ENCODE measurements at places on chromosomes 1 and 21.

DNA sequence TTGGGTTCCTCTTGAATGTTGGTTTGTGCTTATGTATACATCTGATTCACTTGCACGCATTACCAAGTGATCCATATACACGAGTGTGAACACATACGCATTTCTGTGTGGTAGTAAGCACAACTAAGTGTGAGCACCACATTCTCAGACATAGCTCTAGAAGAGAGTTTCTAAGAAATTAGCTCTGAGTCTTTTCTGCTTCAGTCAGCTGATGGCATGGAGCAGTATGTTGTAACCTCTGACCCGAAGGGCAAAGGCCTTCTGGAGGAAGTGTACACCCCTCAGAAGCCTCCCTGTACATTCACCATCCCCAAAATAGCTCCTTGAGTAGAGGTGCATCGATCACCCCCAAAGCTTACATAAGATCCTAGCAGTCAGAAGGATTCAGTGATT is 183.7 kb downstream of the KIF26B start:
- no peak for DNase-seq

GRCh38 chr21:38619992-38620479 is 121.8 kb upstream of the ERG start:
- DNase-seq, result no peak

DNA sequence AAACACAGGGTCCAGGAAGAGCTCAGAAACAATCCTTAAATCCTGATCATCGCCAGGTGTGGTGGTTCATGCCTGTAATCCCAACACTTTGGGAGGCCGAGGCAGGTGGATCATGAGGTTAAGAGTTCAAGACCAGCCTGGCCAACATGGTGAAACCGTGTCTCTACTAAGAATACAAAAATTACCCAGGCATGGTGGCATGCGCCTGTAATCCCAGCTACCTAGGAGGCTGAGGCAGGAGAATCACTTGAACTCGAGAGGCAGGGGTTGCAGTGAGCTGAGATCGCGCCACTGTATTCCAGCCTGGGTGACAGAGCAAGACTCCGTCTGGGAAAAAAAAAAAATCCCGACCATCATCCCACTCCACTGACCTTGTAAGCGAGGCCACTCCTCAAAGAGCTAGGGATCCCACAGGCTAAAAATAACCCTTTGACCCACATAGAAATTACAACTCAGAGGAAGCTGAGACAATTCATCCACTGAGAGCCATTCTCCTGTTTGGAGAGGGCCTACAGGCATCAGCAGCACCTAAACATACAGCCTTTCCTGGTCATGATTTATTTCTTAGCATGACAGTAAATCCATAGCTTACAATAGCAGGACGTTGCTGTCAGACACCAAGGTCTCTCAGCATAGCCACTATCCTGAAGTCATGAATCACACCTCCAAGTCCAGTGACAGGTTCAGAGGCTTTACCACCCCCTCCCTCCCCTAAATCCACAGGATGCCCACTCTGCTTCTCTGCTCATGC is 66.7 kb downstream of the TGFBR3 start:
- DNase-seq, result no peak

DNA sequence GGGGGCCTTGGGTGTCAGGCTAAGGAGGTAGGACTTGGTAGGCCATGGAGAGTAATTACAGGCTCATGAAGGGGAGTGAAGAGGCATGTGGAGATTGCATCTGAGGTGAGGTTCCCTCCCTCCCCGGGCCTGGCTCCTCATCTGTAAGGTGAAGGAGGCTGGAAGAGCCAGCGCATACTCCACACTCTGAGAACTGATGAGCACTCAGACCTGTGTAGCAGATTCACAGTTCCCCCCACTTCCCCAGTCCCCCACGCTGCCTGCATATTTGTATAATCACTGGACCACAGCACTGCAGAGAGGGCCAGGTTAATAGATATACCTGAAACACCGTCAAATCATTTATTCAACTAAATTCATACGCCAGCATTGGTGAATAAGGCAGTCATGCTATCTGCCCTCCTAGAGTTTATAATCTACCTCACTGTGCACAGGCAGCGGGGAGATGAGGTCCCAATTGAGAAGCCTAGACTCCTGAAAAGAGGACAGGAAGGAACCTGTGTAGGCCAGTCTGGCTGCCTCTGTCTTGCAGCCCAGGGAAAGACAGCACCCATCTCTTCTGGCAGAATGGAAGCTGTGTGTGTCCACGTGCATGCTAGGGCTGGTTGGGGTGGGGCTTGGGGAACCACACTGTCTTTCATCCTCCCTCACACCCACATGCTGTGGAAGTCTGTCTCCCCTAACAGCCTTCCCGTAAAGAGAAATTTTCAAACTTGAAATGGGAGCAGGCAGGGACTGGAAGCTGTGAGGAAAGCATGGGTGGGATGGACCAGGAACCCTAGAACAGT is 110.6 kb upstream of the ATP1A1 start:
- DNase-seq, result no peak

GRCh38 chr1:67632356-67632755 is 52.6 kb upstream of the GADD45A start:
- DNase-seq, result no peak

DNA sequence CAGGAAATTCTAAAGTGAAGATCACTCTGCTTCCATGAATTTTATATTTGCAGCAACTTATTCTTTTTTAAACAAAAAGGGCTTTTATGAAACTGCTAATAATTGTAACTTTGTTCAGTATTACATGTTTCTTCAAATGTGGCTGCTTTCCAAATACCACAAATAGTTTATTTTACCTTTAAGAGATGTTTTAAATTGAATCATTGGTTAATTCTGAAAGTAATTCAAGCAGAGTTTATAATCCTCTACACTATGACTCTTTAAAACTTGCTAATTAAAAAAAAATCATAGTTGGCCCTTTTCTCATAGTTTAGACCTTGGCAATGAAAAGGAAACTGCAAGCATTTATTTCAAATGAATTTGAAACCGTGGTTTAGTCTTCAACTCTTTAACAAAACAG is 59.6 kb downstream of the SDCCAG8 start:
- no peak for DNase-seq

DNA sequence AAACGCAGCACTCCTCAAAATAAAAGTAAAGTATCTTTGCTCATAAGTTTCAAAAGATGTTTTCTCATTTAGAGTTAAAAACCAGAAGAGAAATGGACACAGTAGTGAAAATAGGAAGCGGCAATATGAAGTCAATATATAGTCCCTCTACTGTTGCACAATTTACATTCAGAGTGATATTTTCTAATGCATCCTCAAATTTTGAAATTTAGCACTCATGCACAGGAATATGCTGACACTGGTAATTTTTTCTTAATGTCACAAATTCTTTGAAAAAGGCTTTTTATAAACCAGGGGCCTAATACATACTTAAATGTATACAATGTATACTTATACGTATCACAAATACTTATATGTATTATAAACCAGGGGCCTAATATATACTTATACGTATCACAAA is 19.5 kb downstream of the ST7L start:
- no peak for DNase-seq

GRCh38 chr1:208111646-208112190 is 132.5 kb downstream of the PLXNA2 start:
- DNase-seq, result no peak

DNA sequence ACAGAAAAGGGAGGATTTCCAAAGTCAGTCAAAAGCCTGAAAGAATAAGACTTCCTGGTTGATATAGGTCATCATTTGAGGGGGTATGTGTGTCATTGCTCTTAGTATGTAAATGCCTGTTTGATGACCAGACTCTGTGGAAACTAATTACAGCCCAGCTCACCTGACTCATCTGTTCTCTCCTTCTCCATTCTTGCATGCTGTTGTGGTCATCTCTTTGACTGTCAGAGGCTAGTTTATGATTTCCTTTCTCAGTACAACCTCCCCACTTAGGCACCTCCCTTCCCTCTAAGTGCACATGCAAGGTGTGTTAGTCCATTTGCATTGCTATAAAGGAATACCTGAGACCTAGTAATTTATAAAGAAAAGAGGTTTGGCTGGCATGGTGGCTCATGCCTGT is 2.4 kb upstream of the C1orf116 start:
- no peak for DNase-seq

- no peak for DNase-seq
Measured at GRCh38 chr1:9589144-9589718, 520 bp downstream of the TMEM201 start.

DNA sequence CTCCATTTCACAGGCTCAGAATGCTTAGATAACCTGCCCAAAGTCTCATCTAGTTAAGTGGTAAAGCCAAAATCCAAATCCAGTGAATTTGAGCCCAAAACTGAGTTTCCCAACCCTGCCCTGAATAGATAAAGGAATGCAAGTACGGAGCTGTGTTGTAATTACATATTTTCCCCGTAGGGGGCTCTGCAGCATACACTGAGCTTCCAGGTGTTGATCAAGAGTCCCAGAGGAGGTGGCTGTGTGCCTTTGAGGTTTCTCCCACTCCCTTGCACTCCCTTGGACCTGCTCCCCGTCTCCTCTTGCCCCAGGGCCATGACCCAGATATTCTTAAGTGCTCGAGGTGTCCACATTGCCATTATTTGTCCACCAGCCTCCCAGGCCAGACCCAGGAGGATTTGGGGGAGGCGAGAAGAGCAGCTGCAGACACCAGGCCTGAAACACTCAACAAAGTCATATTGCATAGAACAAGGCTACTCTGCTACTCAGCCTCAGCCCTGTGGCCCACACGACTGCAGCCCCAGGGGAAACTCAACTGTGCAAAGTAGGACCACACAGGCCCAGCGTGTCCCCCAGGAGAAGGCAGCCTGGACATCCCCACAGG is 18.4 kb upstream of the LY9 start:
- no peak for DNase-seq

DNA sequence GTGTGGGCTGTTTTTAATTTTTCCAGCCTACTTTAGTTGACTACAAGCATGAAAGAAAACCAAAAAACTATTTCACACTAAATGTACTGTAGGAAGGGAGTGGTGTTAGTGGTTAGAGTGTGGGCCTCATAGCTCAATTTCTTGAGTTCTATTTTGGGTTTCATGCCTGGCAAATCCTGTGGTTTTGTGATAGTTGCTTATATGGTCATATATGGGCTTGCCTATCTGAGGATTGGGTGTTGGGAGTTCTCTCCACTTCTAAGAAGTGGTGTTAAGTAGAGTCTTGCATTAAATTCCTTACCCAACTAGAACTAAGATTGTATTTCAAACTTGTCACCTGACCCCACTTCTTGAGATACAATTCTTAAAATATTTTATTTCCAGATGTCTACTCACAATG is 37.8 kb upstream of the COL11A1 start:
- no peak for DNase-seq

DNA sequence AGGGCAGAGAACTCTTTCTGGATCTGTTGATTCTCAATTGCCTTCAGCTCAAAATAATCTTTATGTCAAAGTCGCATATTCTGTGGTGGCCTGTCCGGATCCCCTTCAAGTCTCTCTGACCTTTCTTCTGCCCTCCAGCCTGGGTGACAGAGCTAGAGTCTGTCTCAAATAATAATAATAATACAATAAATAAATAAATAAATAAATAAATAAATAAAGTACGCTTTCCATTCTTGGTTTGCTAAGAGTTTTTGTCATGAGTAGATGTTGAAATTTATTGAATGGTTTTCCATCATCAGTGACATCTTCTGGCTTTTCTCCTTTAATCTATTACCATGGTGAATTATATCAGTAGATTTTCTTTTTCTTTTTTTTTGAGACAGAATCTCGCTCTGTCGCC is 30.7 kb downstream of the ERRFI1 start:
- DNase-seq, result no peak

DNA sequence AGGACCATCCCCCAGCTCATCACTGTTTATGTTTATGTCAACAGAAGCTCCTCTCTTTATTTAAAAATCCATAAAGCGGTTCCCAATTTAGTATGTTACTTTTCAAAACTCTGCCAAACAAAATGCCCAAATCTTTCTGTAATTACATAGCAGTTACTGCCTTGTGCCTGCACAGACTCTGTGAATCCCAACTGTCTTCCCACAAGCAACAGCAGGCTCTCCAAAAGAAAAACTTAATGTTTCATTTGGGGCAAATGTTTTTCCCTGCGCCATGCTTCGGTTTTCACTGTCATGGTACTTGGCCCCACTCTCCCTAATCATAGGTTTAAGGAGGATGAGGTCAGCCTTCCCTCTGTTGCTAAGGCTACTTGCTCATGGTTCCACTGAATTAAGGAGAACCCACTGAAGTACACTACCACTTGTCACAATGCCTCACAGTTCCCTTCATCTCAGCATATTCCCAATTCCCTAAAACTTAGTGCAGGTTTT is 4.6 kb downstream of the COLGALT2 start:
- DNase-seq, result no peak

DNA sequence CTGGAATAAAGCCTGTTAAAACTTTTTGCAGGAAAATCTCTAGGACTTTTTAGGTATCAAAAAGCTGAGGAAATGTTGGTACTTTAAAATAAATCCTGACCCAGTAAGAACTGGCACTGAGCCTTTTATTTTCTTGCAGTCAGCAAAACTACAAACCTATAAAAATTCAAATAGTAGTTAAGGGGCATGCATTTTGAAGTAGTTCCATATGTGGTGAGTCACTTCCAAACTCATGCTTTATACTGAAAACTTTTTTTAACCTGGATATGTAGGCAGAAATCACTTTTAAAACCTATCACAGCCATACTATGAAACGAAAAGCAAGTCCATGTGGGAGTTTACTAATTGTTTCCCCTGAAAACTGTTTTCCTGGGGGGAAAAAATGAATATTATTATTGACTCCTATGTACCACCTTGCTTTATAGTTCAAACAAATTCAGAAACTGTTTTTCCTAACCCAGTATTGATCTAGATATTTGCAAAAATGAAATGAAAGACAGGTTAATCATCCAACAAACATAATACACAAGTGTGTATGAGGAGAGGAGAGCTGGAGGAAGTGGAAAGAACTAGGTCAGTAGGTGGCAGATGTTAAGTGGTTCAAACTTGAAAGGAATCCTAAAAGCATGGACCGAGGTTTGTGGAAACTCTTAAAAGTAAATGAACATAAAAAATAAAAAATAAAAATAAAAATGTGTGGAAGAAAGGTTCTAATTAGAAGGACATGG is 30.5 kb downstream of the NRIP1 start:
- no peak for DNase-seq

GRCh38 chr1:33439662-33440061 is 8.8 kb upstream of the PHC2 start:
- no peak for DNase-seq

DNA sequence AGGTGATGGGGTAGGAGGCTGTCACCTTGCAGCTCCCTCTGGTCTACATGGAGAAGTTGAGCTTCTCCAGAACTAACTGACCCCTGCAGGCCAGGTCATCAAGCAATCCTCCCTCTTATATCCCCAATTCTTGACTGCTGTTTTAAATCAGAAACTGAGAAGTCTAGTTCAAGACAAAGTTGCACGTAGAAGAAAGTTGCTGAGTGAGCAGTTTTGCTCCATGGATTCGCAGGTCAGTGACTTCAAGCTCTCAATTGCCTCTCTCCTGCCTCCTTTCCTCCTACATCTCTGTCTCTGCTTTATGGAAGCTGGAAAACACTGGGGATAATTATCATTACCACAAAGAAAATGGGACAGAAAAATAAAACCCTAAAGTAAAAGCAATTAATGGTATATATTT is 32.8 kb upstream of the GBP5 start:
- no peak for DNase-seq

All from stimulated activated CD8-positive, alpha-beta memory T cell treated with anti-CD3 and anti-CD28 coated beads, Interleukin-4, amount 100 ng/mL, for 1 hour (primary cell).